ENCODE measurements at places on chromosomes 11 and 22.

- DNase-seq = no peak
These were observed 76.7 kb downstream of the PISD start for GRCh38 chr22:31585161-31585859.

GRCh38 chr11:128390246-128390645, 197.1 kb downstream of the ETS1 start:
- DNase-seq = no peak

DNA sequence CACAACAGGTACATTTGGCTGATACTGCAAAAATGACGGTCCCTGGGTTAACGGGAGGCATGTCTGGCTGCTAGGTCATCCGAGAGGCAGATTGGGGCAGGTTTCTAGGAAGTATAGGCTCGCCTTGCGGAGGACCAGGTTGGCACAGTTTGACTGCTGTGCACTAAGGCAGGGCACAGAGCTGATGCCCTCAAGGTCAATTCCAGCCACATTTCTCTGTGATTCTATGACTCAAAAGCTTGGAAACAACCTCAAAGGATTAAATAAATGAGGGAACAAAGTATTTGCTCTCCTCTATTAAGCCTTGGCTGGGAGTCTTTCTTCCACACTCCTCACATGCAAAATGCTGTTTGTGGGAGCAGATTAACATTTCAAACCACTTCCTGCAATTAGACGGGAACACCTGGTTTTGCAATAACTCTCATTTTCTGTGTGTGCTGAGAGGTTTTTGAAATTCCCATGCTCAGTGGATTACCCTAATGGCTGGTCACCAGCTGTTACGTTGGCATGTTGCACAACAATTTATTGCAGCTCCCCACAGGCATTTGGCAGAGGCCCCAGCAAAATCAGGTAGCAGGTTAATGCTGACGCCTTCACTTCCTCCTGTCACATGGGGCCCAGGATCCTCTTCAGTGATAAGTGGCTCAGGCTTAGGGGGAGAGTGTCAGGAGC, 61.0 kb upstream of the PLET1 start:
- no peak for DNase-seq

- no peak for DNase-seq
These were observed 400.1 kb downstream of the TMEM135 start for GRCh38 chr11:87437844-87438223.

- peak; percentile 31 for DNase-seq
These were observed 47.8 kb downstream of the PPP2R1B start for GRCh38 chr11:111718436-111718835.

DNA sequence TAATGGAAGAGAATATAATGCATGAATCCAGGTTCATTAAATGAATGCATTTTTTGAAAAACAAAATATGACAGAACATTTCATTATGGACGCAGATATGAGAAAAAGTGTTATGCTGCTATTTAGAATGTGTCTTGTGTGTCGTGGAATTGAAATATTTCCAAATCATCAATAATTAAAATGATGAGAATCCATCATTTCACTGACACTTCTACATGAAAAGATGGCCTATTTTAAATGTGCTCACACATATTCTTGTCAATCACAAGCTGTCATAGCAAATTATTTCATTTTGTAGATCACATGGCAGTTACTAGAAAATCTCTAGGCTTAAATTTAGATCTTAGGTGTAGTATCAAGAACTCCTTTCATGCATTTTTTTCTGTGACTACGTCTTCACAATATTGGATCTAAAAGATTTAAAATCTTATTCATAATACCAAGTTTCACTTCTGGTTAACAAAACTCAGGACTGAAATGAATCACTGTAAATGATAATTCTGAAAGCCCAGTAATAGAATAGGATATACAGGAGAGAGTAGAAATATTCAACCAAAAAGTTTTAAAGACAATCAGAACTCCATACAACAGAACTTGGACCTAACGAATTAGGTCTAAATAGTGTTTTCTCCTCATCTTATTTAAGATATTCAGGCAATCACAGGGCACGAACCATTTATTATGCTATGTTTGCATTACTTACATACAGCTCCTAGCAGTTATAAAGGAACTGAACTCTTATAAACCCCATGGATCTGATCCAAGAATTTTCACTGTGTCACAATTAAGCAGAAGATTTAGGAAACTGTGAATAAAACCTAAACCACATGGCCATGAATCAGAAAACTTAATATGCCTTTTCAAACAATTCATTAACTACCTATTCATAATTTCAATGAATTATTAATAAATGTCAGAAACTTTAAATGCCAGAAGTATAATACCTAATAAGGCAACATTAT, 67.7 kb downstream of the DCDC1 start:
- no peak for DNase-seq

DNA sequence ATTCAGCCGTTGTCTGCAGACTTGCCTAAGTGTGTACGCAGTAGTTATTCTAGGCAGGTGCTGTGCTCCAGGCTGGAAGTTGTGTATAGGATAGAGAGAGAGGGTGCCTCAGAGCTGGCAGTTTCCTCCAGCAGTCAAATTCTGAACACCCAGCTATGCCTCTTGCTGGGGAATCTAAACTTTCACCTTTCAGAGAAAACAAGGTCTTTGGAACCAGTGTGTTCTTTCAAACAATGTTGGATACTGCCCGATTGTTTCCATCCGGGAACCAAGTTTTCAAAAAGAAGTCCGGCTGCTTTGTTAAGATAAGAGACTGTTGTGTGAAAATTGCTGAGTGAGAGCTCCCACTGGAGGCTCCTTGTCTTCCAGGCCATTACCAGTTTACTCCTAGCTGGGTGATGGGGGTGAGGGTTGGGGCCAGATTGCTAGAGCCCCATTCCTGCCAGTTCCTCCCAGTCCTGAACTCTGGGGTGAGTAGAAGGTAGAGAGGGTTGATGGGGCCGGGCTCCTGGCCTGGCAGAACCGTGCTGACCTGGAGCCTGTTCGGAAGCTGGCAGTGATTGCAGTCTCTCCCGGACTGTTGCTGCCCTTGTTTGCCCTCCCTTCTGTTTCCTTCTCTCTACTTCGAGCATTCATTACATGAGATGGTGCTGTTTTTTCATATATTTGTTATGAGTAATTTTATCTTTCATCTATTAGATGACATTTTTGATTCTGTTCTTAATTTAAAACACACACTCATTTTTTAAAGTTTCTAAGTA, 150.2 kb downstream of the TEAD1 start:
- no peak for DNase-seq

GRCh38 chr22:26447584-26448329, 18.7 kb downstream of the ASPHD2 start:
- no peak for DNase-seq

Data from H54 (cell line).